ENCODE measurements at places on chromosomes 16 and 17. TPM values are rescaled to one million over a fixed set of nuclear protein-coding genes. Genes with fewer than 3 reads are reported as not detected.

- DNase-seq, result peak; percentile 9
Measured at GRCh38 chr17:73394512-73395450, 83.0 kb upstream of the CDC42EP4 start.

- no peak for DNase-seq
Measured at GRCh38 chr16:11182411-11182810, 73.6 kb downstream of the SOCS1 start.

The CD300A gene
- not detected for total RNA-seq

DNA sequence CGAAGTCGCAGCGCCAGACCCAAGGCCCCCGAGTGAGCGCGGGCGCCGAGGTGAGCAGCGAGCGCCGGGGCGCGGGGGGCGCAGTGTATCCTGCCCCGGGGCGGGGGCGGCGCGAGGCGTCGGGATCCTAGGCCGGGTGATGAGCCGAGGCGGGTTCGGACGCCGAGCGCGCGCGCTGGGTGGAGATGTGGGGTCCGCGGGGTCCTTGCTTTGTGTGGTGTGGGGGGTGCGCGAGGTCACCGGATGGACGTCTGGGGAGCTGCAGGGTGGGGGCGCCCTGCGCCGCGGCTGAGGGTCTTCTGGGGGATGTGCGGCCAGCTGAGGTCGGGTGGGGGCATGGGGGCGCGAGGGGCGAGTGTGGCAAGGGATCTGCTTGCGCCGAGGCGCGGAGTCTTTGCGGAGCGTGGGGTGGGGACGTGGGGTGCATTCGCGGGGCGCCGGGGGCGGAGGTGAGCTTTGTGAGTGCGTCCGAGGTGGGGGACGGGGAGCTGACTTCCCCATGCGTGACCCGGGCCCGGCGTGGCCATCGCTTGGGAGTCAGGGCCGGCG lies 560 bp downstream of the RAI1 start:
- peak; percentile 22 for DNase-seq

DNA sequence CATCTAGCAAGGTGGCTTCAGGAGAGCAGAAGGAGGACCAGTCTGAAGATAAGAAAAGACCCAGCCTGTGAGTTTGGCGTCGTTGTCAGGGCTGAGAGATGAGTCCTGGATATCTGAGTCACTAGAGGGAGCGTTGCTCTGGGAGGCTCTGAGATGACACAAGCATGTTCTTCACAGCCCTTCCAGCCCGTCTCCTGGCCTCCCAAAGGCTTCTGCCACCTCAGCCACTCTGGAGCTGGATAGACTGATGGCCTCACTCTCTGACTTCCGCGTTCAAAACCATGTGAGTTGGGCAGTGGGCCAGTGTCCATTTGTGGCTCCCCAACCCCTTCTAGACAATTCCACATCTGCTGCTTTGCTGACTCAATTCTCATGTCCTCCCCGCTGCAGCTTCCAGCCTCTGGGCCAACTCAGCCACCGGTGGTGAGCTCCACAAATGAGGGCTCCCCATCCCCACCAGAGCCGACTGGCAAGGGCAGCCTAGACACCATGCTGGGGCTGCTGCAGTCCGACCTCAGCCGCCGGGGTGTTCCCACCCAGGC lies 2.3 kb downstream of the TGFB1I1 start:
- DNase-seq, result no peak

The NPTX1 gene
- 6.9 TPM for total RNA-seq

DNA sequence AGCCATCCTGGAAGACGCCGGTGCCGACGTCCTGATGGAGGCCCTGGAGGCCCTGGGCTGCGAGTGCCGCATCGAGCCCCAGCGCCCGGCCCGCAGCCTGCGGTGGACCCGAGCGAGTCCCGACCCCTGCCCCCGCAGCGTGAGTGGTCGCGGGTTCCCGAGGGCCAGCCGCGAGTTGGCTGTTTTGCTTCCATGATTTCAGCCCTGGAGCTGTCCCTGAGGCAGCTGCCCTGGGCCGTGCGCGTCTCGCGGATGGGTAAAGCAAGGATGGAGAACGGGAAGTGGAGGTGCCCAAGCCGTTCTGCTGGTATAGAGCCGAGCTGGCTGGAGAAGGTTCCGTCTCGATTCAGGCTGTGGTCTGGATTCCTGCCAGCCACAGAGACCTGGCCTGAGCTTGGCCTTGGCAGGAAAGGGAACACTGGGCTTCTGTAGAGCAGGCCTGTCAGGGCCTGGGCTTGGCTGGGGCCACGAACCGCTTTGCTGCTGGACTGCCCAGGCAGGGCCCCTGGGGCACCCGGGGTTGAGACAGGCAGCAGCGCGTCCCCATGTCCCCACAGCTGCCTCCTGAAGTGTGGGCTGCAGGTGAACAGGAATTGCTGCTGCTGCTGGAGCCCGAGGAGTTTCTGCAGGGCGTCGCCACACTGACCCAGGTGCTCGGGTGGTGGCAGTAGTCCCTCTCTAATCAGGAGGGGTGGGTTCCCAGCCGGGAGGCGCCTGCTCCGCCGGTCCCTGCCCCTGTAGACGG lies 941 bp upstream of the MRPS34 start:
- peak; percentile 73 for DNase-seq

DNA sequence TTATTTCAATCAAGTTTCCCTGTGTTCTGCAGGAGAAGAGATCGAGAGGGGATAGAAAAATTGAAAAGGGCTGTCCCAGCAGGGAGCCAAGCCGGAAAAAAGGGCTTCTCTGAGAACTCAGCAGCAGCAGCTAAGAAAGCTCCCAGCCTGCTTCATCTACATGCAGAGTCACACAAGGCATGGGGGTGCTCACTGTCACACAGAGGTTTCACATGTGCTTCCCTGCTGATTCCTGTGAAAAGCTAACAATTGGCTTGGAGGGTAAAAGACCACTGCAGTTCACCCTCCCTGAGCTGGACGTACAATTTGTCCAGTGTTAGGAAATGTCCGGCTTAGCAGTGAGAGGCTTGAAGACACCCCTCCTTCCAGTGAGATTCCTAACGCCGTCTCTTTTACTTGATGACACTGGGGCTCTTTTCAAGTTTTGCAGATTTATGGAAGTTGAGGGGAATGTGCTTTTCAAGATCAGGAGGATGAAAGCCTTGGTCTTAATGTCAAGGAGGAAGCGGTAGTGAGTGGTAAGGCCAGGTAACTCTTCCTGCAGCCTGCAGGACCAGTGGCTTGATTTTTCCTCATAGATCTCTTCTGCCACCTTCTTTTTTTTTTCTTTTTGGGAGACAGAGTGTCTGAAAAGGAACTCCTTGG lies 85.6 kb downstream of the WNT3 start:
- DNase-seq, result no peak

DNA sequence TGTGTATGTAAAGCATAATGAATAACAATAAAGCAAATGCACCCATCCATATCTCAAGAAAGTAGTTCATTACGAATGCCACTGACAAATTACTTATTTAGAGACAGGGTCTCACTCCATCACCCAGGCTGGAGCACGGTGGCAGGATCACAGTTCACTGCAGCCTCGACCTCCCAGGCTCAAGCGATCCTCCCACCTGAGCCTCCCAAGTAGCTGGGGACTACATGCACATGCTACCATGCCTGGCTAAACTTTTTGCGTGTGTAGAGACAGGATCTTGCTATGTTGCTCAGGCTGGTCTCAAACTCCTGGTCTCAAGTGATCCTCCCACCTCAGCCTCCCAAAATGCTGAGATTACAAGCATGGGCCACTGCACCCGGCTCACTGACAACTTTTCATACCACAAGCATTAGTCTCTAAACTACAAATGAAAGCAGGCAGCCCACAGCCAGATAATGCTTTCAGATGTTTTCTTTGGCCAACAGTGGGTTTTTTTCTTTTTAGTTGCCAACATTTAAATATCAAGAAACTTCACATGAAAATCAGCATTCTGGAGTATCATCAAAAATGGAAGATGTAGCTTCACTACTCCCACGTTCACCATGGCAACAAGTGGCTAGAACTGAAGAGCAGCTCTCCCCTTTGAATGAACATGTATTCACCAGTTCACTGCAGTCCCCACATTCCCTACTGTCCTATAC lies 7.7 kb downstream of the ARHGAP17 start:
- DNase-seq, result no peak

The TBC1D26 gene
- 0.85 TPM for total RNA-seq

The RNF157 gene
- 5.7 TPM for total RNA-seq

DNA sequence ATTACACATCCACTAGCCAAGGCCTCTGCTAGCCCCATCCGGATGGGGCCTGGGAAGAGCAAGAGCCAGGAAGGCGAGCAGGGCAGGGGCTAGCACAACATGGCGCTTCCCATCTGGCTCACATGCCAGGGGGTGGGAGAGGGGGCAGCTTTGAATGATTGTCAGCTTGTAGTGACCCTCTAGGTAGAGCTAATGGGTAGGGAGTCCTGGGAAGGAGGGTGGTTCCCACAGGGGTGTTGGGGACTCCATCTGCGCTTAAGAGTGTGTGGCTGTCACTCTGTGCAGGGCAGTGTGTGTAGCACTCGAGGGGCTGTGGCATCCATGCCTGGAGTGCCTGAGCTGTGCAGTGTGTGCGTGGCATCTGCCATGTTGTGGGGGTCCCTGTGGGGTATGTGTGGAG lies 24.5 kb downstream of the ARHGAP23 start:
- DNase-seq, result no peak

DNA sequence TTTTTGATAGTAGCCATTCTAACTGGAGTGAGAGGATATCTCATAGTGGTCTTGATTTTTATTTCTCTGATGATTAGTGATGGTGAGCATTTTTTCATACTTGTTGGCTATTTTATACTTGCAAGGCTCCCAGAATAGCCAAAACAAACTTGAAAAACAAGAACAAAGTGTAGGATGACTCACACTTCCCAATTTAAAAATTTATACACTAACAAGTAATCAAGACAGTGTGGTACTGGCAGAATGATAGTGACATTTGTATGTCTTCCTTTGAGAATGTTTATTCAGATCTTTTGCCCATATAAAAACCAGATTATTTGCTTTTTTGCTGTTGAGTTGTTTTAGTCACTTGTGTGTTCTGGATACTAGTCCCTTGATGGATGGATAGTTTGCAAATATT lies 17.8 kb downstream of the SPECC1 start:
- no peak for DNase-seq

DNA sequence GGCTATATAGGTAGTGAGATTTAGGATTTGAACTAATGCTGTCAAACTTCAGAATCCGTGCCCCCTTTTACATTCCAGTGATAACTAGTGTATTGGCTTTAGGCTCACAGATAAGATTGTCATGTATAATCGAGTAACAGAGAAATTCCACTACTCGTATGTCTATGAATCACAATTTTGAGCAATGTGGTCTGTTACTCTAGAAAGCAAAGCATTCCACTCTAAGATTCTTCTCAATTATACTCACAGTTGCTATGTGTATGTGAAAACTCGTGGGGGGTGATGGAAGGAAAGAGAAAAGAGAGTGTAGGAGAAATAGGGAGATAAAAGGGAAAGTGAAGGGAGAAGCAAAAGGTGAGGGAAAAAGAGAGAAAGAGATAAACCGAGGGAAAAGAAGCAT lies 1175.1 kb upstream of the GOT2 start:
- DNase-seq, result no peak

DNA sequence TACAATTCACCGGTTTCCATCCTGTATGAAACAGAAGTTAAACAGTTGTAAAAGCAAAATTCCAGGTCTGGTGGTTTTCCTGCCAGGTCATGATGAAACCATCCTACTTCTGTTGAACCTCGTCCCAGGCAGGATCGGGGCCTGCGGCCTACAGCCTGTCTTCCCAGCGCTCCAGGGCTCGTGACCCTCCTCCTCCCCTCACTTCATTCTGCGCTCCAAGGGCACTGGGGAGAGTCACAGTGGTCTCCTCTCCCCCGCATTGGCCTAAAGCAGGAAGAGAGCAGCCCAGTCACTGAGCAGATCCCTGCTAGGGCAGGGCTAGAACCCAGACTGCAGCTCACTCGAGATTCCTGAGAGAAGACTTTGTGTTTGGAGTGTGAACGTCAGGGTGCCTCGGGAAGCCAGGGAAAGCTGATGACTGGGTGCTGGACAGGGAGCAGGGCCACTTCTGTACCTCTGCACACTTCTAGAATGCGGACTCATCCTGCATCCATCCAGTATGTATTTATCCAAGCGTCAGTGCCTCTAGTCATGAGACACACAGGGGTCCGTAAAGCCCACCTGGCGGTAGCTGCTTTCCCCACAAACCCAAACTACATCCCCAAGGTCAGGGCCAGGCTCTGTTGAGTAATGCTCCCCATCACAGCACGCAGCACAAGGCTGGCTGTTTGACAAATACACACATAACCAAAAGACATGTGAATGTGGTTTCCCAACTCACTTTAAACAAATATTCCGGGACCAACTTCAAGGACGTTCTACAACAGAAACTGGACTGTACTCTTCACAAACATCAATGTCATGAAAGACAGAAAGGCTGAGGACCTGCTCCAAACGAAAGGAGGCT lies 1.7 kb upstream of the ITGAE start:
- no peak for DNase-seq

- DNase-seq, result peak; percentile 60
Measured at GRCh38 chr16:3182608-3183444, 5.2 kb upstream of the OR1F1 start.

- no peak for DNase-seq
Measured at GRCh38 chr16:31525113-31525512, 2.6 kb upstream of the AHSP start.

DNA sequence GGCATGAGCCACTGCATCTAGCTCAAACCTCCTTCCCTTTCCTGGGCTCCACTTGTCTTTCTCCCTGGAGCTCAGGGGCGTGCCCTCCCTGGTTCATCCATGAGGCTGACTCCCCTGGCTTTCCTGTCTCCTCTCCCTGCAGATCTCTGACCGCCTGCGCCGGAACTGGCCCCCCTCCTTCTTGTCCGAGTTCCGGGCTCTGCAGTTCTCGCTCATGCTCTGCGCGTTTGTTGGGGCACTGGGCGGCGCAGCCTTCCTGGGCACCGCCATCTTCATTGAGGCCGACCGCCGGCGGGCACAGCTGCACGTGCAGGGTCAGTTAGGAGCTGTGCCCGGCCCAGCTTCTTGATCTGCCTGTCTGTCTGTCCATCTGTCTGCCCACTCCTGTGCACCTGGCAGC lies 1.2 kb upstream of the LAT start:
- DNase-seq, result no peak

- DNase-seq, result no peak
Measured at GRCh38 chr16:23008041-23008440, 141.2 kb downstream of the USP31 start.

The RNF43 gene
- 0.33 TPM for total RNA-seq

DNA sequence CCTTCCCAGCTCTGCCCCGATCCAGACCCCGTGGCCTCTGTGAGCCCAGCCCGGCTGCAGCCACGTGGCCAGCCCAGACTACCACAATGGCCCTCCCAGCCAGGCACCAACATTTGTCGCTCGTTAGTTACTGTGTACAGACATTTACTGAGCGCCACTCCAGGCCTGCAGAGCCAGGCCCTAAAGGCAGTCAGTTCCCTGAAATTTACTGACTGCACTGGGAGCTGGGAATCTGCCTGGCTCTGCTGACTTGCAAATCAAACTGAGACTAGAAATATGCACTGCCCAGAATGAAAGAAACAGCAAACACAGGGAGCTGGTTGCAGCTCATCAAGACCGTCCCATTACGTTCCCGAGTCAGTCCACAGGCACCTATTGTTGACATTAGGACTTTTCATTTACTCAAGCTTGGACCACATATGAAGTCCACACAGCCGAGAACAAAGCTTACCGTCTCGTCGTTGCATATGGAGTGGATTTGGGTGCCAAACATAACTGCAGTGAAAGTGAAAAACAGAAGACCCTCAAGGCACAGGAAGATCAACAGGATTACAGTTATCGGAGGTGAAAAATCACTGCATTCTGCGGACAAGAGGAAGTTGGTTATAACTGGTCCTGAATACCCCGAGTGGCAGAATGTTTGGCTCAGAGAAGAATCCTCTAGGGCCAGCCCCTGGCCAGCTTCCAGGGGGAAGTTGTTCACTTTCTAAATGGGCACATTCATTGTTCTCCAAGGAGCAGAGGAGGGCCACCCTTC lies 34.5 kb downstream of the ZDHHC7 start:
- DNase-seq, result no peak

- DNase-seq, result no peak
Measured at GRCh38 chr17:18139498-18139897, 30.9 kb downstream of the MYO15A start.

Measured in PC-9 (cell line).